ENCODE measurements at places on chromosomes 4 and X. TPM values are rescaled to one million over a fixed set of nuclear protein-coding genes. Genes with fewer than 3 reads are reported as not detected.

Gene ZNF827
- 5.9 TPM for total RNA-seq

Gene HSD17B11
- 44.7 TPM for total RNA-seq

Gene TRIM75
- not detected for total RNA-seq

Gene CFP
- 0.95 TPM for total RNA-seq

Gene BEX4
- total RNA-seq = 104 TPM

Gene NCBP2L
- not detected for total RNA-seq

Gene XG
- not detected for total RNA-seq
